Occipital lobe (tissue), 3 donors: ENCODE measurements at places on chromosomes 13 and 19.

GRCh38 chr13:93882086-93882651 lies 597.3 kb downstream of the DCT start:
- no peak for DNase-seq

- DNase-seq: no peak
Measured at GRCh38 chr19:33960566-33960965, 163.9 kb downstream of the KCTD15 start.

- DNase-seq: no peak
Measured at GRCh38 chr13:106036870-106037269, 498.6 kb downstream of the EFNB2 start.

DNA sequence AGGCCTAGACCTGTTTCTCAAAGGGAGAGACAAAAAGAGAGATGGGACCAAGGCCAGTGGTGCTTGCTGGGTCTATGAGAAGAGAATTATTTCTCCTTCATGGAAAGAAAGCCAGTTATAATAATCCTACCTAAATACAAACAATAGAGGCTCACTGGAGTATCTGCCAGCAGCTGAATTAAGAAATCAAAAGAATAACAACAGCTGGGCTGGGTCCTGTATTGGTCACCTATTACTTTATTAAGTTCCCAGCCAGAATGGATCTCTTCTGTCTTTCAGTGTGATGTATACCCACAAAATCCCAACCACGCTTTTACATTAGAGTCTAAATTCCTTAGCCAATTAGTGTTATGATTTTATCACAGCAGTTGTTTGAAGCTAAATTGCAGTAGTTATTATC lies 297.8 kb upstream of the DACH1 start:
- DNase-seq: no peak

DNA sequence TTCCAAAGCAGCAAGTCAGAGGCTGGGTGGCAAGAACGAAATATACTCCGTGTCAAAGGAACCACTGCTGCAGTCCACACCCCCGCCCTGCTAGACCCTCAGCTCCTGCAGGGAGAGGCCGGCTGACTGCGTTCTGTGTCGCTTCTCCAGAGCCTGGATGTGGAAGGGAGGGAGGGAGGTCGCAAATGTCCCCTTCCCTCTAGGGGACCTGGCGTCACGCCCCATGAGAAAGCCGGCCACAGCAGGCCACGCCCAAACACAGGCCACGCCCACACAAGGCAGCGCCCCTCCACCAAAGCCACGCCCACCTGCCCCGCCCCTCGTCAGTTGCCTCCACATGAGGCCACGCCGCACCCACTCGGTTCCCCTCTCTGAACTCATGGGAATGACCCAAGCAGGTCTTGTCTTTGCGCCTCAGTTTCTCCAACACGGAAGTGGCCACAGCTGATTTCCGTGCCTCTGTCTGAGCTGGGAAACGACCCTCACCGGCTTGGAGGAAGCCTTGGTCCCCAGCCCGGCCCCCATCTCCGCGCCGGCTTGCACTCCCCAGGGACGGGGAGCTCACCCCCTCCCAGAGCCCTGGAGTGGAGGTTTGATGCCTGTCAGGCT lies 38.4 kb upstream of the TCF3 start:
- DNase-seq: no peak

DNA sequence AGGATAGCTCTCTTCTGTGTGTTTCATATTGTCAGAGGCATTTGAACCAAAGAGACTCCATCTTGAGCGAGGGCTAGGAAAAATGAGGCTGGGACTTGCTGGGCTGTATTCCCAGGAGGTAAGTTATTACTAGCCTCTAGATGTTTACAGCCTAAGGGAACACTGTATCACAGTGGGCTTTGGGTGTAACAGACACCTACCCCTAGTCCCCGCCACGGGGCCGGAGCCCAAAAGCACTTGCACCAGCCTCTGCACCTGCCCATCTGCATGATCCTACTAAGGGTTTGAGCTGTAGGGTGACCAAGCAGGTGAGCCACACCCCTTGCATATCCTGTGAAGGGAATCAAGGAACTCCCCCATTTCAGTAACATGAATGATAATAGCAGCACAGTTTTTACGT lies 1972.2 kb downstream of the OLFM4 start:
- DNase-seq: no peak

DNA sequence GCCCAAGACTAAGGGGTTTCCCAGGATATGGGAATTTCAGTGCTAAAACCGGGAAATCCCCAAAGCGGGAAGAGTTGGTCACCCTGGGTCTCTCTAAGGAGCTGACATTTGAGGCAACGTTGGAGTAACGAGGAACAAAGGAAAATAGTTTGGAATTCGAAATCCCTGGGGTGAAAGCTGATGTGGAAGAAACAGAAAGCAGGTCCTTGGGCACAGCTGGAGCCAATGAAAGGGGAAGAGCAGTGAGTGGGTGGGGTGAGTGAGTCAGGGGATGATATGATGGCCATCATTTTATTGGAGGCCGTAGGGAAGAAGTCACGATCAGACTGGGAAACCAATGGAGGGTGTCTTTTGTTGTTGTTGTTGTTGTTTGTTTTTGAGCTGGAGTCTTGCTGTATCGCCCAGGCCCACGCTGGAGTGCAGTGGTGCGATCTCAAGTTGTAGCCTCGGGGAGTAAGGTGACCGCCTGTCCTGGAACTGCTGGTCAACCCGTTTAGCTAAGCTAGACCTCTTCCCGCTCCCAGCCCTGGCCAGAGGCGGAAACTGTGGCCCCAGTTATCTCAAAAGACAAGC lies 3.4 kb upstream of the RFX2 start:
- DNase-seq: no peak

- DNase-seq: no peak
Measured at GRCh38 chr13:80726868-80727267, 385.9 kb upstream of the SPRY2 start.

- no peak for DNase-seq
Measured at GRCh38 chr13:40113643-40114304, 458.3 kb downstream of the COG6 start.

DNA sequence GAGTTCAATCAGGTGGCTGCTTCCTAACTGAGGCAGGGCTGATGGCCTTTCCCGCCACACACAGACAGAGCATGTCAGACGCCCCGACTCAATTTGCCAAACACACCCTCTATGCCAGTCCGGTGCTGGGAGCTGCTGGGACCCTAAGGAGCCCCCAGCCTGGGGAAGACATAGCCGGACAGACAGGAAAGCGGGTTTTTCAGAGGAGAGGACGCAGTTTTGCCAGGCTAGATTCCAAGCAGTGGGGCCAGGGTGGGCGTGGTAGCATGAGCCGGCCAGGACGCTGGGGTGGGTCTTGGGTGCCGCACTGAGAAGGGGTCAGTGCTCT lies 19.8 kb downstream of the MAST3 start:
- no peak for DNase-seq
